Renal cortex interstitium (tissue), 15 donors: ENCODE measurements at places on chromosomes 5 and 9. TPM values are rescaled to one million over a fixed set of nuclear protein-coding genes. Genes with fewer than 3 reads are reported as not detected.

The NOXA1 gene
- polyA plus RNA-seq = 6.0 TPM

The ELAVL2 gene
- polyA plus RNA-seq = 3.2 TPM

The ALDH7A1 gene
- polyA plus RNA-seq = 141 TPM

The FCN2 gene
- 0.52 TPM for polyA plus RNA-seq

The RFX3 gene
- polyA plus RNA-seq = 20.2 TPM

The CTSV gene
- polyA plus RNA-seq = 39.4 TPM

The RNF208 gene
- 6.0 TPM for polyA plus RNA-seq

The DIRAS2 gene
- 4.8 TPM for polyA plus RNA-seq

The SERF1A gene
- 17.9 TPM for polyA plus RNA-seq

The SH3GL2 gene
- 5.9 TPM for polyA plus RNA-seq

The PLPP7 gene
- polyA plus RNA-seq = 2.6 TPM

The STING1 gene
- 36.8 TPM for polyA plus RNA-seq

The TSLP gene
- polyA plus RNA-seq = 0.28 TPM

The SMIM33 gene
- 0.06 TPM for polyA plus RNA-seq

DNA sequence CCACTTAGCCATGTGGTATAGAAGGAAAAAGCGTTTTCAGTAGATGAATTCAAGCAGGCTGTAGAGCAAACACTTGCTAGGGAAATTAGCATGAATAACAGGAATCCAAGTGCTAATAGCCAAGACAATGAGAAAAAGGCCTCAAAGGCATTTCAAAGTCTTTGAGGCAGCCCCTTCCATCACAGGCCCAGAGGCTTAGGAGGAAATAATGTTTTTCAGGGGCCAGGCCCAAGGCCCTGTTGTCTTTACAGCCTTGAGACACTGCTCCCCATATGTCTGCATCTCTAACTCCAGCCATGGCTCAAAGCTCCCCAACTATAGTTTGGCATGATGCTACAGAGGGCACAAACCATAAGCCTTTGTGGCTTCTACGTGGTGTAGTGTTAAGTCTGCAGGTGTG lies 563.5 kb downstream of the TAF11L14 start:
- no peak for DNase-seq

GRCh38 chr9:108166519-108166918 lies 677.0 kb upstream of the KLF4 start:
- DNase-seq = no peak

- DNase-seq = no peak
Observed at GRCh38 chr9:127867356-127868277, 9.9 kb downstream of the AK1 start.

DNA sequence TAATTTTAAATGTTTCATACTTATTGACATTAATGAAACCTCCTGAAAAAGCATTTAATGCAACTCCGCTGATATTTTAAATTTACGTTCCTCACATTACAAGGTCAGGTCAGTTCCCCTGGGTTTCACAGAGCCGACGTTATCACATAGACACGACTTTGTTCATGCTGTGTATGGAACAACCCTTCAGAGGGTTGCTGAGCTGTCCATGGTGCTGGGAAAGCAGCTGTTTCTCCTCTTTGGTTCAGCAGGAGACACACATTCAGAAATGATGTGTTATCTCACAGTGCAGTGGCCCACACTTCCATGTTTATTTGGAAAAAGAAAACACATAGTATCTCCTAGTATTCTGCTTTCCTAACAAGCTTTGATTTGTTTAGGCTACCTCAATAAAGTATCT lies 53.5 kb downstream of the PPP2R2B start:
- peak; percentile 64 for DNase-seq

DNA sequence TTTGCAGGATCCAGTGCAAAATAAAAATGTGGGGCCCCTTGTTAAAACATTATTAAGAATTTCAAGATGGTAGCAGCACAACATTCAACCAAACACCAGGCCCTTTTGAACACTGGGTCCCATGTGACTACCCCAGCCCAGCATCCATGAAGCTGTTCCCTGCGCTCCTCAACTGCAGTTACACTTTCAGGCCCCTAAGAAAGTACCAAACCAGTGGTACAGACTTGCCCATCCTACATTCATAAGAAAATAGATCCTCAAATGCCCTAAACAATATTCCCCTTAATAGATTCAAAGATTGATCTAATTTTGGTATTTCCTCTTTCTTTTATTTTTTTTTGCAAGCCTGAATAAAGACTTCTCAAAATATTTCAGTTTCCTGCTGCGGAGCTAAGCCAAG lies 201.7 kb downstream of the EFNA5 start:
- no peak for DNase-seq

DNA sequence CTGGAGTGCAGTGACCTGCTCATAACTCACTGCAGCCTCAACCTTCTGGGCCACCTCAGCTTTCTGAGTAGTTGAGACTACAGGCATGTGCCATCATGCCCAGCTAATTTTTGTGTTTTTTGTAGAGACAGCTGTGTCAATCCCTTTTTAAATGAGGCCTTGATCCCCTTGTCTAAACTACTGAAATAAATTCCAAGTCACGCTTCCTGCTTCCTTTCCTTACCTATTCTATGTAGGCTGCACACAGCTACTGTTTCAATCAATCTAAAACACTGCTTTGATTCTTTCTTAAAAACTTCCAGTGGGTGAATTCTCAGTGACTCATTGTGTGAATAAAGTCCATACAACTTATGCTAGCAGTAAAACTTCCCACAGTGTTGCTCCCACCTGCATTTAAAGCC lies 2.9 kb upstream of the C7 start:
- DNase-seq = no peak

- no peak for DNase-seq
Observed at GRCh38 chr5:15719784-15720183, 219.8 kb downstream of the FBXL7 start.

GRCh38 chr9:8917956-8918739 lies 1118.6 kb upstream of the DMAC1 start:
- no peak for DNase-seq

DNA sequence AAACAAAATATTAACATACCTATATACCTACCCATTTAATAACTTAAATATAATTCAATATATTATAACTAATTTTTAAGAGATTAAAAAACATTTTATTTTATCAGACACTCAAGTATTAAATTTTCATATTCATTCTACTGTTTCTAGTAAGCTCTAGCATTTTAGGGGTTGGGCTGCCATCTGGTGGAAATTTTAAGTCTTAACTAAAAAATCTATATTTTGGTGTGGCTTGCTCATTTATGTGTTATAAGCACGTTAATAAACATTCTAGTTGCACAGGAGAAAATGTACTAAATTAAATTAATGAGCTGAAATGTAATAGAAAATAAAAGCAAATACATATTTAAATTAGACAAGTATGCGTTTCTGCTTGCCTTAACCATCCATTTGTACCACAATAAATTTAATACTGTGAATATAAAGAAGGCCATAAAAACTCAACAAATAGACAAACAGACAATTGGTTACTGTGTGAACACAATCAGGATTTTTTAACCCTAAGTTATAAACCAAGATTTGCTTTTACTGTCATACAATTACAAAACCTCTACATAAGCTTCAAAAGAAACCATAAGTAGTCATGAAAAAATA lies 1728.3 kb upstream of the CDH9 start:
- peak; percentile 51 for DNase-seq

DNA sequence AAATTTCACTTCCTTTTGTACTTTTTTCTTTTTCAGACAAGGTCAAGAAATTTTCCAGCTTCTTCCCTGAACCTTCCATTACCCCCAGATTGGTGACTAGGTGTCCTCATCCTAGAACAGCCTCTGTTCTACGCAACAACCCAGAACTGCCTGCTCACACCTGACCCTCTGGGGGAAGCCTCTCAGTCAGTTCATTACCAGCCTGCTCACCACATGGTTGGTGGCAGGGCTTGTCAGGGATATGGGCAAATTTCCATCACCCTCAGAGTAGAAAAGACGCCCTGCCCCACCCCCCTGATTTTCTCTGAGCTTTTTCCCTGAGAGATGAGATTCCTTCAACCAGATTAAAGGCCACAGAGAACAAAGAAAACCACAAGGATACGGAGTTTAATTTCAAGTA lies 5.3 kb upstream of the CFAP95 start:
- no peak for DNase-seq

GRCh38 chr9:136621019-136621733 lies 41.5 kb upstream of the EGFL7 start:
- no peak for DNase-seq

DNA sequence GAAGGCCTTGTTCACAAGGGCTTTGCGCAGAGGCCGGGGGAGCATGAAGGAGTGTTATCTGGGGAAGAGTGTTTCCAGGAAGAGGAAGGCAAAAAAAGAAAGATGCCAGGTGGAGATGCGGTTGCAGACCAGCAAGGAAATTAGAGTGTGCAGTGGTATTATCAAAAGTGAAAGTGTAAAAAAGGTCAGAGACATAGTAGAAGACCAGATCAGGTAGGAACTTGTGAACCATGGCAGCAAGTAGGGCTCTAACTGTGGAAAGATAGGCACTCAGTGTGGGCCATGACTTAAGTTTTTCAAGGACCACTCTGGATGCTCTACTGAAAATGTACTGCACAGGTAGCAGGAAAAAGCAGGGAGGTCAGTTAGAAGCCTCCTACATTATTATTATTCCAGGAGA lies 90.1 kb upstream of the SPOCK1 start:
- no peak for DNase-seq

DNA sequence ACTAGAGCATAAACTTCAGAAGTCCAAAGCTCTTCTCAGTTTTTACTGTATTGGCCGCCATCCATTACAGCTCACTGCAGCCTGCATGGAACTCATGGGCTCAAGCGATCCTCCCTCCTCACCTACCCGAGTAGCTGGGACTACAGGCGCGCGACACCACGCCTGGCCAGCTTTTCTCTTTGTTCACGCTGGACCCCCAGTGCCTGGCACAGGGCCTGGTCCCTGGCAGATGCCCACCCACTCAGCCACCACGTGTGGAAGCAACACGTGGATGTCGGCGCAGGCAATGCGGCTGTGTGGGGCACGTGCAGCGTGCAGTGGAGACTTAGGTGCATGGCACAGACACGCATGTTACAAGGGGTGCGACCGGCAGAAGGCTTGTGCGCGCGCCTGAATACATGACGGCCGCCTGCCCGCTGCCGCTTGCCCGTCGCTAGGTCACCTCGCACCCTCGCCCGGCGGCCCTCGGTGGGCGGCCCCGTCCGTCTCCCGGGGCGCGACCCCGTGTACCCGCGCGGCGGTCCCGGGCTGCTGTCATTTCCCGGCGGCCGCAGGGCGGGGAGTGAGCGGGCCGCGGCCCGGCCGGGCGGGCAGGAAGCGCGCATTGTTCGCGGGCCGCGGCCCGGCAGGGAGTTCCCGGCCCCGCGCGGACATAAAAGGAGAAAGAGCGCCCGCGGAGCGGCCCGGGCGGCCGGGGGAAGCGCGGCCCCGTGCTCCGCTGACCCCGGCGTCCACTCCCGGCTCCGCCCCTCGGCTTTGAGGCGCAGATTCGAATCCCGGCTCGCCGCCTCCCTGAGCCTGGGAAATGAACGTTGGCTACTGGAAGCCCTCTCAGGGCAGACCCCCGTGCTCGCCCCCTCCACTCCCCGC lies 24.1 kb upstream of the PTGS1 start:
- no peak for DNase-seq

DNA sequence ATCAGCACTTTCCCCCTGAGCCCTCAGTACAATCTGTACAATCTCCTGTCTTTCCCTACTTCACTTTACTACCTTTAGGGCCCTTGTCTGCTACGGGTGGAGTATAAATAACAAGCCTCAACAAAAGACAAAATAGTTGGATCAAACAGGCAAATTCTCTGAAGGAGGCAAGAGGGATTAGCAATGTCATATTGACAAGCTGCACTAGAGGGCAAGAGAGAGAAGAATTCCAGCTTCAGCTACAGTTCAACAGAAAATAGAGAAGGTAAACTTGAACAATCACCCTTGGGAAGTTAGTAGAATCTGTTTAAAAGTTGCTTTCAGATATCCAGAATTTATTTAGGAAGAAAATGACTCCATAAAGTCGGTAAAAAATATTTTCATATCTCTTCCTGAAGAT lies 68.4 kb upstream of the IZUMO3 start:
- no peak for DNase-seq

GRCh38 chr9:124661271-124661670 lies 109.8 kb downstream of the NR6A1 start:
- no peak for DNase-seq

GRCh38 chr5:87266914-87267573 lies 639 bp upstream of the RASA1 start:
- no peak for DNase-seq

- no peak for DNase-seq
Observed at GRCh38 chr9:101460965-101461364, 25.4 kb upstream of the ALDOB start.

DNA sequence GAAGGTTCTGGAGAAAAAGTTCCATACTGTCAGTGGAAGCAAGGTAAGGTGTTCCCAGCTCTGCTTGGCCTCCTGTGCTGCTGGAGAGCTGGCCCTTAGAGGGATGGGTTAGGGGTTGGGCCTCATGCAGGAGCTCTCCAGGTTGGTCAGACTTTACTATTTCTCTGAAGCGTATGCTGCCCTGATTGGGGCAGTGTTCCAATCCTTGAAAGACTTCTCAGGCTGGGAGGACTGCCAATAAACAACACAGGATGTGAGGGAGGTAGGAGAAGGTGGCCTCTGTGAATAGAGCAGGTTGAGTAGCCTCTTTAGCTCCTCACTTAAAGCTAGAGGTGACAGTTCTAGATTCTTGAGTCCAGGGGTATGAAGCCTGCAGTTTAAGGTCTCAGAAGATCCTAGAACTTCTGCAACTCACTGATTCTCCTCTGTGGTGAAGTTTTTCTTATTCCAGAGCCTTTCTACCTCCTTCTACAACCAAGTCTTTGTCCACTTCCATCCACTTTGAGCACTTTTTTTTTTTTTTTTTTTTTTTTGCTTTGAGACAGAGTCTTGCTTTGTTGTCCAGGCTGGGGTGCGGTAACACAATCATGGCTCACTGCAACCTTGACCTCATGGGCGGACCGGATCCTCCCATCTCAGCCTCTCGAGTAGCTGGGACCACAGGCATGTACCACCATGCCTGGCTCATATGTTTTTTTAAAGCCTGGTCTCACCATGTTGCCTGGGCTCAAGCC lies 3.0 kb downstream of the HNRNPAB start:
- DNase-seq = no peak

DNA sequence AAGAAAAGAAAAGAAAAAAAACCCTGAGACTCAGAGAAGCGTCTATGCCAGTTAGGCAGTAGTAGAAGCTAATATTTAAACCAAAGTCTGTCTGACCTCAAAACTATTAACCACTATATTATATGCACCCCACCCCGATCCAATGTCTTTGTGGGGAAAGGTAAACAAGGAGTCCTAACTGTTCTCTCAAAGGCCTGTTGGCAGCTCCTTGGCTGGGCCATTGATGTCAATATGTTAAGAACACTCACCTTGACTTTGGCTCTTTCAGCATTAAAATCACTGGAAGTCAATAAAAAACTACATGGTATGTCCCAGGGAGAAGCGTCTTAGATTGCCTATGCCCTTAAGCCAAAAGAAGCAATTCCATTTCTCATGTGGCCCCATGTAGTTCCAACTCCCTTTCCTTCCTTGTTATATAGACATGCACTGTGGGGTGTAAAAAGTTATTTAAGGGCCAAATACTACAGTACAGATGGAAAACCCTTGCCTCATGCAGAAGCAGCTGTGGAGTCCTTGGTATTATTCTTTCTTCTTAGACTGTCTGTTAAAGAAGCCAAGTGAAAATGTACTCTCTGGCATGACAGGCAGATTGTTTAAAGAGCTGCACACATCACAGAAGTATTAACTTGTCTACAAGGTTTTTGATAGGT lies 308.6 kb upstream of the RPS23 start:
- DNase-seq = no peak
